ENCODE measurements at places on chromosomes 6 and 20. TPM values are rescaled to one million over a fixed set of nuclear protein-coding genes. Genes with fewer than 3 reads are reported as not detected.

The C6orf120 gene
- total RNA-seq: 17.0 TPM

The RIPPLY2 gene
- not detected for total RNA-seq

The TRIM31 gene
- not detected for total RNA-seq

The DNAH8 gene
- total RNA-seq: not detected

The GPR6 gene
- total RNA-seq: not detected

The CRISP2 gene
- total RNA-seq: not detected

The PNPLA1 gene
- total RNA-seq: not detected

The SLC32A1 gene
- not detected for total RNA-seq

The SLC22A3 gene
- total RNA-seq: 45.4 TPM

The PRRT1 gene
- 0.51 TPM for total RNA-seq

The DIDO1 gene
- 26.3 TPM for total RNA-seq

The CD109 gene
- 1.6 TPM for total RNA-seq

The KIF25 gene
- total RNA-seq: not detected

The LTA gene
- not detected for total RNA-seq

The MTRF1L gene
- 45.1 TPM for total RNA-seq

The CD40 gene
- total RNA-seq: 7.4 TPM

The TIAM2 gene
- total RNA-seq: 12.6 TPM

The CDH22 gene
- 0.11 TPM for total RNA-seq

The PI3 gene
- total RNA-seq: 0.40 TPM

The RBCK1 gene
- total RNA-seq: 38.3 TPM

The RIN2 gene
- 26.0 TPM for total RNA-seq

The AIF1 gene
- 4.5 TPM for total RNA-seq

The C6orf15 gene
- not detected for total RNA-seq

The DNPH1 gene
- 61.9 TPM for total RNA-seq

Data from psoas muscle (tissue), 8 donors.